ENCODE measurements at places on chromosomes 3 and 15.

- DNase-seq = no peak
Measured at GRCh38 chr3:145089337-145089736, 1071.6 kb downstream of the PLOD2 start.

GRCh38 chr15:81085213-81085612 is 48.9 kb upstream of the CFAP161 start:
- no peak for DNase-seq

- DNase-seq = peak; percentile 18
Measured at GRCh38 chr3:182364723-182365650, 428.3 kb upstream of the ATP11B start.

GRCh38 chr3:73484656-73485248 is 140.0 kb downstream of the PDZRN3 start:
- DNase-seq = no peak

GRCh38 chr15:85312929-85313331 is 67.5 kb upstream of the AKAP13 start:
- no peak for DNase-seq

GRCh38 chr3:11764931-11765363 is 81.7 kb downstream of the TAMM41 start:
- peak; percentile 35 for DNase-seq
